Esophagus squamous epithelium (tissue), 5 donors: ENCODE measurements at places on chromosomes 11 and 22.

GRCh38 chr22:23122216-23122957 lies 19.4 kb downstream of the RSPH14 start:
- DNase-seq: no peak

GRCh38 chr11:30045144-30045543 lies 28.3 kb upstream of the KCNA4 start:
- DNase-seq: no peak

DNA sequence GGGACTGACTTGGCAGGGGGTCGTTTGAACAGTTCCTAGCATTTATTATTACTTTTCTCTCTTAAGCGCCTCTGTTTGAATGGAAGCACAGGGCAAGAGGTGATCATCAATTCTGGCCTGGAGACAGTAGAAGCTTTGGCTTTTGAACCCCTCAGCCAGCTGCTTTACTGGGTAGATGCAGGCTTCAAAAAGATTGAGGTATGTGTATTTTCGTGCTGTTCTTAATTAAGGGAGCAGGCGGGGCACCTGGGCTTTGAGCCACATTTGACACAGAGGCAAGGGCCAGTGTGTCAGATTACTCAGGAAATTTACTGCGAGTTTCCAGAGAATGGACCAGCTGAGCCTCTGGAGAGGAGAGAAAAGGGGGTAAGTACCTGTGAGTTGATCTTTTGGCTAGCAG lies 102.4 kb upstream of the SORL1-AS1 start:
- DNase-seq: no peak

- no peak for DNase-seq
Measured at GRCh38 chr22:22342697-22343580, 98.4 kb downstream of the VPREB1 start.

DNA sequence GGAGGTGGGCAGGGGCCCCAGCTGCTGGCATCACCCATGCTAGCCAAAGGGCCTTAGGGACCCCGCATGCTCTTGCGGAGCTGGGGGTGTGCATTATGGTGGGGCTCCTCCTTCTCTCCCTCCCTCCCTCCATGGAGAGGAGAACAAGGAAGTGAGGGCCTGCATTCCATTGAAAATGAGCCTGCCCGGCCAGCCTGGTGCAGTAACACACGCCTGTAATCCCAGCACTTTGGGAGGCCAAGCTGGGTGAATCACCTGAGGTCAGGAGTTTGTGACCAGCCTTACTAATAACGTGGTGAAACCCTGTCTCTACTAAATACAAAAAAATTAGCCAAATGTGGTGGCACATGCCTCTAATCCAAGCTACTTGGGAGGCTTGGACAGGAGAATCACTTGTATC lies 22.4 kb downstream of the SNAP29 start:
- no peak for DNase-seq

GRCh38 chr22:38043151-38044039 lies 13.8 kb upstream of the PICK1 start:
- DNase-seq: no peak

DNA sequence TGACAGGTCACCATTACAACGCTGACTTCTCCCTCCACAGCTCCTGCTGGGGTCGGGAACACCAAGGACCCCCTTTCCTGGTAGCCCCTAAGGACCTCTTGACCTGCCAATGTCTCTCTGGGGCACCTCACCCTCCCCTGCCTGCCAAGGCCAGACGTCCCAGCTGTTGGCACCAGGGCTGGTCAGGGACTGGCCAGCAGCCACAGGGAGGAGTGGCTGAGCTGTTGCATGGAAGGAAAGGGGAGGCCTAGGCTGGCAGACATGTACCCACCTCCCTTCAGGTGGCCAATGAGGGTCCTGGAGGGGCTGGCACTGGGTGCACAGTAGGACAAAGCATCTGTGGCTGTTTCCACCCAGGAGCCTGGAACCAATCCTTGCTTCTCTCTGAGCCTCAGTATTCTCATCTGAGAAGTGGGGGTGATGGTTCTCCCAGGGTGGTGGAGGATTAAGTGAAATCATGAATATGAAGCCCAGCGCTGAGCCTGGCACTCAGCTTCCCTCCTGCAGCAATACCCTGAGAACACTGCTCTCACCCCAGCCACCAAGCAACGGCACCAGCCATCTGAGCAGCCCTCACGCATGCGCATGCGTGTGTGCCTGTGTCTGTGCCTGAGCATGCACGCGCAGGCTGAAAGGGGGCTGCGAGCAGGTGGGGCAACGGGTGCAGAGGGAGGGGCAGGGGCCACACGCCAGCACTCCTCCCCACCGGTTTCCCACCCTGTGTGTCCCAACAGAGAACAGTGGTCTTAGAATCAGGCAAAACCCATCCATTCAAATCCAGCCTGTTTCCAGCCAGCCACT lies 5.9 kb downstream of the KCNJ4 start:
- no peak for DNase-seq

GRCh38 chr11:84628871-84629620 lies 998.1 kb downstream of the DLG2 start:
- no peak for DNase-seq

GRCh38 chr11:75205564-75206020 lies 35.0 kb upstream of the TPBGL start:
- DNase-seq: no peak

GRCh38 chr22:27959335-27960090 lies 40.5 kb upstream of the PITPNB start:
- no peak for DNase-seq

DNA sequence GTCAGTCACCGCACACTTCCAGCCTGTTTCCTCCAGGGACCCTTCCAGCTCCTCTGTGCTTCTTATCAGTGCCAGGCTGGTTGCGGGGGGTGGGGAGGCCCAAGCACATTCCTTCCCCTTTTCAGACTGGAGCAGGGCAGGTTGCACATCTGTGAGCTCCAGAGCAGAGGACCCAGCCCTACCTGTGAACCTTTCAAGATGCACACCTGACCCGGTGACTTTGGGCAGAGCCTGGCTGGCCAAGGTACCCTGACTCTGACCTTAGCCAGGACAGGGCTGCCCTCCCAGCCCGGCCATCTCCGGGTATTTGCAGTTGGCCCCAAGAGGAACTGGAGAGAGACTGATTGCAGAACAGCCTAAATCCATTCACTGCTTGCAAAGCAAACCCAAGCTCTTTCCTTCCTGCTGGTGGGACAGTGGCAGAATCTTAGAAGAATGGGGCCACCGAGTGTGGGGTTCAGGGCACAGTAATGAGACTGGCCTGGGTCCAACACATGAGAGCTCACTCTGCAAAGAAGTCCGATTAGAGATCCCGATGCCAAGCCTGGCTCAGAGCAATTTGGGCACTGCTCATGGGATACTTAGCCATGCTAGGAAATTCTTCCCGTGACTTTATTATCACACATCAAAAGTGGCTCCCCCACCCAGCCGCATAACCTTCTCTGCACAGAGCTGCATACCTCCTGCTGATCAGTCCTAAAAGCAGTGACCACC lies 64.7 kb upstream of the CCND1 start:
- DNase-seq: no peak

DNA sequence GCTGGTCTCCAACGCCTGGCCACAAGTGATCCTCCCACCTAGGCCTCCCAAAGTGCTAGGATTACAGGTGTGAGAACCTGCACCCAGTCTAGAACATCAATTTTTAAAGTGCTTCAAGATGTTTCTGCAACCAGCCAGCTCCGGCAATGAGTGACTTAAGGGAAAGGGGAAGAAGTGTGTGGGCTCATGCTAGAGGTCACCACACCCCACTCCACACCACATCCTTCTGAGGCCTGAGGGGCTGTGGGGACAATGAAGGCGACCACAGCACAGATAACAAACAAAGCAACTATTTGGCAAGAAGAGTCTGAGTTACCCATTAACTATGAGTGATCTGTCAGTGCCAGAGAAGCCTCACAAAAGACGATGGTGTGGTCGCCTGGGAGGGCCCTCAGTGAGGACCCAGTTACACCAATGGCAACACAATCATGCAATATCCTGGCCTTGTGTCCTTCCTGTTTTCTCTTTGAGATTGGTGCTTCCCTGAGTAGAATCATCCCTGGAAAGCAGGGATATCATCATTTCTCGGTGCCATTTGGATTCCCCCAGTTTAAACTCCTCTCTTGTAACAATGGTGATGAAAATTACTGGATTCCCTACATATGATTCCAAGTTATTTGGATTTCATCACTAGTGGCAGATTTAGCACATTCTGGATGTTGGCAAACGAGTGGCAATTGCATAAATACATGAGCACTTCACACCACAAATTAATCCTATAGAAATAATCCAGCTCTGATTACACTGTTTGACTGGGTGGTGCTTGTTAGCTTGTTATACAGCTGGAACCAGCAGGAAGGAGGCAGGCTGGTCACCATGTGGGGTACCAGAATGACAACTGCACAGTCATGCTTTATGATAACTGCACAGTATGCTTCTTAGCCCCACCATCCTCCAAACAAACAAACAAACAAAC lies 18.4 kb downstream of the ABTB2 start:
- DNase-seq: no peak

DNA sequence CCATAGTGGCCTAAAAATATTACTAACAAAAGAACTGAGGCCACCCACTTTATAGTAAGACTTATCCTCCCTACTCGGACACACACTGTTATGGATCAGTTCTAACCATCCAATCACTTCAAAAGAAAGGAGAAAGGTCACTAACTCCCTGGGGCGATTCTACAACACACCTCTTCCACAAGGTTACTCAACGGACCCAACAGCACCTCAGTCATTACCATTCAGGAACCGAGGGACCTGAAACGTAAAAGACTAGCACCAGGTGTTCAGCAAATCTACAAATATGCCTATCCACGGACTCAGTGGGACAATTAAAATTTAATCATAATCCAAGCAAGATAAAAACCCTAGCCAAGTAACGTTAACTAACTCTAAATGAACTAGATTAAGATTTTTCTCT lies 1.6 kb downstream of the HNRNPUL2 start:
- DNase-seq: no peak

DNA sequence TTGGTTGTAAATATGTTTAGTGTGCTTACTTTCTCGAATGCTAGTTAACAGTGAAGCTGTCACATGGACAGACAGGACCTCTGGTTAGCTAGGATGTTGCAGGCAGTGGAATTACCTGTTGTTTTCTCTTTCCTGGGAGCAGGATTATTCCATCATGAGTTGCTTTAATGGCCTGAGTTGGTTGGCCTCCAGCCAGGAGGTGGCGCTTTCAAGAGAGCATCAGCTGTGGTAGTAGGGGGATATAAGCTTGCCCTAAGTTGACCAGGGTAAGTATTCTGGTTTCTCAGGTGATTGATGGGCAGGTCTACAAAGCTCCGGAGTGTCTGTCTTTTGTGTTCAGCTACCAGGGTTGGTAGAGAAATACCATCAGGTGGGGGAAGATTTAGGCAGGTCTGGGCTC lies 43.5 kb downstream of the NELL1 start:
- no peak for DNase-seq

DNA sequence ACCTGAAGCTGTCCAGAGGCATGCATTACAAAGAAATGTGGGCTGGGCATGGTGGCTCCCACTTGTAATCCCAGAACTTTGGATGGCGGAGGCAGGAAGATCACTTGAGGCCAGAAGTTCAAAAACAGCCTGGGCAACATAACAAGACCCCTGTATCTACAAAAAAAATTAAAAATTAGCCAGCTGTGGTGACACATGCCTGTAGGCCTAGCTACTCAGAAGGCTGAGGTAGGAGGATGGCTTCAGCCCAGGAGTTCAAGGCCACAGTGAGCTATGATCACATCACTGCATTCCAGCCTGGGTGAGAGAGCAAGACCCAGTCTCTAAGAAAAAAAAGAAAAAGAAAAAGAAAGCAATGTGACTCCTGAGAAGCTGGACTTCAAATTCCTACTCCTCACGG lies 138.5 kb upstream of the HSD17B12 start:
- no peak for DNase-seq
